ENCODE measurements at places on chromosomes 4 and X.

GRCh38 chr4:145034727-145035211 is 63.2 kb downstream of the ANAPC10 start:
- no peak for DNase-seq

DNA sequence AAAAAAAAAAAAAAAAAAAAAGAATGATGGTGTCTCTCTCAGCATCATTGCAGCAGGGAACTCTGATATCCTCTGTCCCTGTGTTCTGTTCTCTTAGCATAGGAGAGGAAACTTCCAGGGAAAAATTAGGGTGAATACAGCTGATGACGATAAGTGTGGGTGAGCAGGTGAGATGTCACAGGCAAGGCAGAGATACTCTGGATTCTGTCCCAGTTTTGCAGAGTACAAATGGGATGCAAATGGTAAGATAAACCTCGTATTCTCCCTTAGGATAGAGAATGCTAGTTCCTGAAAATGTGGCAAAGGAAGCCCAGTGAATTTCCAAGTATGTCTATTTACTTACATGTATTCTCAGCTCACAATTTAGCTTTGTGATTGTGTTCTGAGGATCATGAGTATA is 671.6 kb upstream of the BOD1L1 start:
- DNase-seq = no peak

DNA sequence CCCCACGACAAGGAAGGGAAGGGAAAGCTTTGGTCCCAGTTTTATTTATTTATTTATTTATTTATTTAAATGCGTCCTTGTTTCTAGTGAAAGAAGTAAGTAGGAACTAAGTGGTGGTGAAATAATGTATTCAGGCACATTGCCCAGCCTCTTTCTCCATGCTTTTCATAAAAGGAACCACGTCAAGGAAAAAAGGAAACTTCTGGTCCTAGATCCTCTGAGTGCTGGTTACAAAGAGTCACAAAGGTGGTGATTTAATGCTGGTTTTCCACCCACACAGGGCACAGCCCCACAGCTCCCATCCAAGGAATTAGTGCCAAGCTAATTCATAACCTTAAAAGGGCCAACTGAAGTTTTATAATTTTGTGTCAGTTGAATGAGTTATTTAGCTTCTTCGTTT is 206.6 kb upstream of the GYPA start:
- no peak for DNase-seq

- no peak for DNase-seq
These were observed 20.2 kb downstream of the WDR1 start for GRCh38 chr4:10096201-10096977.

- DNase-seq = no peak
These were observed 93.3 kb downstream of the MAMLD1 start for GRCh38 chrX:150456466-150456865.

Measured in naive B cell (primary cell).